Caco-2 (cell line): ENCODE measurements at places on chromosomes 3 and 15.

- DNase-seq: no peak
Measured at GRCh38 chr3:55723653-55724406, 236.7 kb upstream of the WNT5A start.

- DNase-seq: no peak
Measured at GRCh38 chr3:38331257-38332022, 15.1 kb upstream of the XYLB start.

GRCh38 chr15:81273855-81274254, 50.1 kb downstream of the STARD5 start:
- DNase-seq: no peak

DNA sequence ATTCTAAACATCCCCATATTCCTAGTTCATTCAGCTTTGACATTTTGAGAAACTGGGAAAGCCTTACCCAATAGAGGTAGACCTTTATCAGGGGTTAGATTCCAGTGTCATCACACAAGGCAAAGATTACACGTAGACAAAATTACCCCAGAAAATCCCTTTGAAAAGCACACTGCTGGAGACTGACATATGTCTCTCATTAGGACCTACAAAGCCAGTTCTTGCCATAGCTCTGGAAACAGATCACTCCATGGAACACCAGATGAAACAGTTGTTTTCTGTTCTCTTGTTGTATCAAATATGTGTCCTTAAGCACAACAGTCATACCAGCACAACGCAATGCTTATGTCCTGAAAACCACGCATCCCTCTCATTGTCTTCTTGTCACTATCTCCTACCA, 44.7 kb downstream of the RARB start:
- no peak for DNase-seq
